ENCODE measurements at places on chromosomes 3 and 15.

DNA sequence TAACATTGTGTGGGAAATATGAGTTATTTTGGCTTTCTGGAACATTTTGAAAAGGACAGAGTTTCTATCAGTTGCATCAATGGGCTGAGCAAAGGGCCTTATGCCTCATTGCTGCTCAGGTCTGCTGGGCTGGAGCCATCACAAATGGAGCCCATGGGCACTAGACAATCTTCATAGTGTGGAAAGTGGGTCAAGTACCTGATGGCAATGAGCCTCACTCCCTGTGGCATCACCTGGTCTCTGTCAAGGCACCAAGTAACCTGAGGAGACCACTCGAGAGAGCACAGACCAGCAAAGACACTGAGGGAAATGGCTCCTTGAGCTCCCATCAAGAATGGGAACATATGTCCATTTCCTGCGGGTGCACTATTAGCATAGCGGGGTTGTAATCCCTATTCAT, 96.7 kb upstream of the PPP2R3A start:
- DNase-seq: no peak

- no peak for DNase-seq
Observed at GRCh38 chr3:168091941-168092340, 3.8 kb downstream of the GOLIM4 start.

- no peak for DNase-seq
Observed at GRCh38 chr3:65234499-65234898, 546.7 kb upstream of the ADAMTS9 start.

- DNase-seq: no peak
Observed at GRCh38 chr3:160826408-160826807, 70.4 kb downstream of the PPM1L start.

DNA sequence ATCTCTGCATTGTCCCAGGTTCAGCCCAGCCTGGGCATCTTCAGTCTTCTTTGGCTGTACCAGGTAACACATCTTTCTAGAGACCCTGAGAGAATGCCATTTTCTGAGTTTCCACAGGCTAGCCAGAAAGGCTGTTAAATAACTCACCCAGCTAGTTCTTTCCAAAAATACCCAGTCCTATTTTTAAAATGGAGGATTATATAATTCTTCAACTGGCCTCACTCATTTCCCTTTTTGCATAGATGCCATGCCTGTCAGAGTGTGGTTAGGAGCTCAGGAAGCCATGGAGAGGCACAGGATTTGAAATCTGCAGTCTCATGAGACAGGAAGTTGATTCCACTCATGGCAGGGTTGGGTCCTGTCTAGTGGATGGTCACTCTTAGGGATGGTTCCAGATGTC, 39.8 kb downstream of the CEMIP start:
- no peak for DNase-seq

- no peak for DNase-seq
Observed at GRCh38 chr15:90642464-90643300, 74.5 kb upstream of the BLM start.

DNA sequence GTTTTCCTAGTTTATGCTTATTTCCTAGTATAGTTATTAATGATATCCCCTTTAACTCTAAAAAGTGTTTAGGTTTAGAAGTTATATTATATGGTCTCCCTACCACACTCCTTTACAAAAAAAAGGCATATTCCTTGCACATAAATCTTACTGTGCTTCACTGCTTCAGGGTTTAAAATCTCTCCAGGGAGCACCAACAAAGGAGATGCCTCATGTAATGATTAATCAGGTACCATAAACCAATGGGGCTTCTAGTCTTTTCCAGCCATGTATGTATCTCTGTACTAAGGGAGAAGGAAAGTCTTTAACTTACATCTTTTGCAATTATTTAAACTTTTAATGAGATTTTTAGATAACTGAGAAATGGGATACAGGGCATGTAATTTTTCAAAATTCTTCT, 91.5 kb upstream of the RBMS3 start:
- DNase-seq: no peak

- no peak for DNase-seq
Observed at GRCh38 chr3:150451329-150452048, 43.4 kb downstream of the TSC22D2 start.

DNA sequence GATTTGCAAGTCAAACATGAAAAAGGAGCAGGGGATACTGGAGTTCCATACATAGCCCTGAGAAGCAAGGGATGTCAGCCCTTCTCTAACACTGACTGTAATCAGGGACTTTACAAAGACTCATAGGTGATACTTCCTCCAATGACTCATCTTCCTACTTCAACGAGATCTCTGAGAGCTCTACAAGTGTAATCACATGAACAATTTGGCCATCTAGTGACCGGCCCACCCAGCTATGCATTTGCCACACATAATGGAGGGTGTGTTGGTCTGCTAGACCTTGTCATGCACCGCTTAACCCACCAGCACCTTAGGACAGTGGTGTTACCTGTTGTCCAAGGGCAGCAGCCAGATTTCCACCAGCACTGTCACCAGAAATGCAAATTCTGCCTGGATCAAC, 75.3 kb downstream of the NCEH1 start:
- peak; percentile 57 for DNase-seq

GRCh38 chr15:92503889-92504288, 110.2 kb downstream of the ST8SIA2 start:
- DNase-seq: no peak
